NCI-H526 (cell line): ENCODE measurements at places on chromosomes 16 and 17.
A peak's percentile ranks its signal among the peaks of the same experiment; 100 is the strongest.

- DNase-seq = no peak
Measured at GRCh38 chr17:3727041-3727440, 3.3 kb downstream of the HASPIN start.

GRCh38 chr16:24825696-24826095 is 20.1 kb upstream of the SLC5A11 start:
- no peak for DNase-seq

DNA sequence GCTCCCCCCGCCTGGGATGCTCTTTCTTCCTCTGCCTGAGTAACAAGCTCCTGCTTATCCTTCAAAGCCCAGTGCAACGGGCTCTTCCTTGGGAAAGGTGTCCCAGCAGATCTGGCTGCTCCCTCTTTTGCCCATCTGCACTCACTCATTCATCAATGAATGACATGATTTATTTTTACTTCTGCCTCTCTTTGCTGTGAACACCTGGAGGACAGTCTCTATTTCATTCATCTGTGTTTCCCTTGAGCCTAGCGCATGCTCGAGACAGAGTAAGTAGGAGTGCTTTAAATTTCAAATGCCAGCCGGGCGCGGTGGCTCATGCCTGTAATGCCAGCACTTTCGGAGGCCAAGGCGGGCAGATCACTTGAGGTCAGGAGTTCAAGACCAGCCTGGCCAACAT is 22.0 kb upstream of the GINS2 start:
- no peak for DNase-seq

GRCh38 chr17:60602871-60603270 is 2.9 kb downstream of the PPM1D start:
- no peak for DNase-seq

GRCh38 chr17:55264278-55264644 is 499 bp upstream of the HLF start:
- DNase-seq = no peak

- no peak for DNase-seq
Measured at GRCh38 chr17:35368081-35368830, 5.2 kb downstream of the SLFN11 start.

DNA sequence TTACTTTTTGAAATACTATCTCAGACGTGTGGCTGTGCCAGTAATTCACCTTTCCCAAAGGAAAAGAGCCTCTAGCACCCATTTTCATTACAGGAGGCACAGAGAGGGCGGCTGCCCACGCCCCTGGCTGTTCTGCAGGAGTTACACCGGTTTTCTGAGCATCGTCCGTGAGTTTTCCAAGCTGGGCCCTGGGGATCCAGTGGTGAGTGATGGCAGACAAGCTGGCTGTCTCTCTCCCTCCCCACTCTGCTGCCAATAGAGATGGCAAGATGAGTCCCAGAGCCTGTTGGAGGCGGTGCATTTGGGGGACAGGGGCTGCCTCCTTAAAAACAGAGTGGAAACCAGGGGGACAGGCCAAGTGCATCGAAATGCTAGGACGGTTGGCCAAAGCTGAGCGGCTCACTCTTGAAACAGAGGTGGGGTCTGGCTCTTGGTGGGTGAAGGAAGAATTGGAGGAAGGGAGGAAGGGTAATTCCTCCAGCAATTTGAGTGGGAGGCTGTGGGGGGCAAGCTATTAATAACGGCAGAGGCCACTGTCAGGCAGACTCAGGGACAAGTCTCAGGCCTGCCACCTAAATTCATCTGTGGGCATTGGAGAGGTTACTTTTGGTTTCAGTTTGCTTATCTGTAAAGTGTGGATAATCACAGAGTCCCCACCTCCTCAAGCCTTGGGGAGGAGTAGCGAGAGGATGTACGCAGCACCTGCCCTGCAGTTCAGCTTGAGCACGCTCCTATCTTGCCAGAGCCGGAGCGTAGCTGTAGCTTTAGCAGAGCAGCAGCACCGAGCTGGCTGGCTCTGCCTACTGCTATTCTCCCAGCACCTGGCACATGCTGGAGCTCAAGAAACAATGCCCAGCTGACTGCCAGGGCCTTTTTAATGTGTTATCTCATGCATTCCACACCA is 7.5 kb upstream of the NOS2 start:
- DNase-seq = peak; percentile 31

DNA sequence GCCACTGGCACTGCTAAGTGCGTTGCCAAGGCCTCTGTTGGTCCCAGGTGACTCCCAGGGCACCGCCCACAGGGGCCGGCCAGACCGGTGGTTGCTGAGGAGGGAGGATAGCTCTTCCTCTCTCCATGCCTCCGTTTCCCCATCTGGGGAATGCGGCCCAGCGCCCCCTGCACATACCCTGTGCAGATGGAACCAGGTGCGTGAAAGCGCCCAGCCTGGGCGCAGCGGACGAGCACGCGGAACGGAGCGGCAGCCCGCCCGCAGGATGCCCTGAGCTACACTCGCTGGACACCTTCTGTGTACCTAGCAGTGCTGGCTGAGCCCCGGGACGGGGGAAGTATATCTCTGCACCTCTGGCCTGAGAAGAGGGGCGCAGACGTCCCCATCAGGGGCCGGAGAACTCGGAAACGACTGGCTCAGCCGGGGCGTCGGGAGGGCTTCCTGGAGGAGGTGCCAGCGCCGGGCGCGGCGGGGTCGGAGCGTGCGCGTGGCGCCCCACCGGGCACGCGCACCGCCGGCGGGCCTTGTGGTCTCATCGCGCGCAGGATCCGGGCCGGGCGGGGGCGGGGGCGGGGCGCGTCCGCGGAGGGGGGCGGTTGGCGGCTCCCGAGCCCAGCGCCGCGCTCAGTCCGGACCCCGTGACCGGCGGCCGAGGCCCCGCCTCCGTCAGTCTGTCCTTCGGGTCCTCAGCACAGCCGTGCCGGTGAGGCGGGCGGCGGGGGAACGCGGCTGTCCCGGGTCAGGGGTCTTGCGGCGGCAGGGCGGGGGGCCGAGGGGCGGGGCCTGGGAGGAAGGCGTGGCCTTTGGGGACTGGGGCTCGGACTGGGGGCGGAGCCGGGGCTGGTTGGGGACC is at the start of the genes CCDC78 and HAGHL:
Gene CCDC78 (minus strand): TSS at position 6 of the 853 bp plus-strand sequence. CDS start 76 bp downstream, outside the sequence.
Gene HAGHL (plus strand): TSS at position 669 of the 853 bp plus-strand sequence. CDS start 404 bp downstream, outside the sequence.
- DNase-seq = peak; percentile 26

GRCh38 chr17:3765981-3766380 is 35.0 kb downstream of the ITGAE start:
- no peak for DNase-seq

DNA sequence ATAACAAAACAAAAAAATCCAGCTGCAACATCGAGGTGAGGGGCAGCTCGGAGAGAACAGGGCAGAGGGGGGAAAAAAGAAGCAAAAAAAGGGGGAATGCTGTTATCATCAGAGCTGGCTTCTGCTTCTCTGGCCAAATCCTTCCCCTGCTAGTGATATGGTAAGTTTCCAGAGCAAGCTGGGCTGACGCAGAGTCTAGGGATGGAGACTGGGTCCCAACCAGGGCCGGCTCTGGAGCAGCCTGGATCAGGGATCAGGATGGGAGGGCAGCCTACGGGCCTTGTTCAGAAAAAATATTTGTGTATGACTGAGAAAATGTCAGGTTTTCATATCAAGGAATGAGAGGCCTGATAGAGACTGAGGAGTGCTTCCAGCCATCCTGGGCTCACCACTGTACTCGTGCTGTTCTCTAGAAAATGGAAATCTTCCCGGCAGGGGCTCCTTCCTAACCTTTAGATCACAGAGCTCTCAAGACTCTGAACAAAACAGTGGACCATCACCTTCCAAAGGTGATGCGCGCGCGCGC is 726 bp upstream of the C1QTNF1 start:
- no peak for DNase-seq

- DNase-seq = no peak
Measured at GRCh38 chr17:12046786-12047185, 26.1 kb downstream of the MAP2K4 start.

DNA sequence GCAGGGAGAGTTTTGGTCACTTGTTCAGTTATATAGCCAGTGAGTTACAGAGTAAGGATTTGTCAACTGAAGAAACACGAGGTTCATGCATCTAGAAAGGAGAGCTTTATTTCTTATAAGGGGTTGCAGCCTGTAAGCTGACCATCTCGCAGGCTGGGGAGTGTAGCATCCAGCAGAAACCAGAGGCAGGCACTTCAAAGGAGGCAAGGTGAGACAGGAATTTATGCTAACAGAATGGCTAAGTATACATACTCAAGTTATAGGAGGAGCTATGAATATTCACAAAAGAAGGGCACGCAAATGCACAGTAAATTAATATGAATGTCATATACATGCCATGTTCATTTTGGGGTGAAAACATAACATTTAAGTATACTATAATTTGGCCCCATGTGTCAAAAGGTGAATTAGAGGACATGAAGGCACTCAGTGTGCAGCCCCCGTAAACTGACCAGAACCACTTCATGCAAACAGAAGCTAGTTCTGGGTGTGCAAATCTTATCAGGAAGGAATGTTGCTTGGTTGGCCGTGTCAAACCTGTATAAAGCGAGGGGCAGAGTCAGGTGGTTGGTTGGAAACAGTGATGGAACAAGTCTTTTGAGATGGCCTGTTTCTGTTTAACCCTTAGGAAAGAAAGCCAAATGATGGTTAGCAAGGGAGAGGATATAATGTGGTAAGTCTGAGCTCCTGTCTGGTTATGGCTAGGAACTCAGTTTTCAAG is 97.0 kb downstream of the GRIN2A start:
- DNase-seq = no peak

DNA sequence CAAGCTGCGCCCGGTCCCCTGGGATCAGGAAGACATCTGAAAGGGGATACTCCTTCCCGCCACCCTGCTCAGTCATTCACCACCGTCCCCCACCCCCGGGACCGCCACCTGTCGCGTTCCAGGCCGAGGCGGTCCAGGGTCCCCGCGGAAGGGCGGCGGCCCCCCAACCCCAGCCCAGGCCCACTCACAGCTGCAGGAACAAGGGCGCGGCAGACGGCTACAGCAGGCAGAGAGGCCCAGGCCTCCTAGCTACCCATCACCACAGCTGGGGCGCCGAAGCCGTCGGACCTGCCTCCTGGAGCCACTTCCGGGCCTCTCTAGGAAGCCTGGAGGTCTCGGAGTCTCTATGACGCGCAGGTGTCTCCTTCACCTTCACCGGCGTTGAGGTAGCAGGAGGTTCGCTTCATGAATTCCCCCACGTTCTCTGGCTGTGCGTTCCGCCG is at the start of gene SDR42E1:
Gene SDR42E1 (minus strand): TSS at position 272 of the 443 bp plus-strand sequence. CDS start 10,612 bp downstream, outside the sequence.
- DNase-seq = peak; percentile 89

DNA sequence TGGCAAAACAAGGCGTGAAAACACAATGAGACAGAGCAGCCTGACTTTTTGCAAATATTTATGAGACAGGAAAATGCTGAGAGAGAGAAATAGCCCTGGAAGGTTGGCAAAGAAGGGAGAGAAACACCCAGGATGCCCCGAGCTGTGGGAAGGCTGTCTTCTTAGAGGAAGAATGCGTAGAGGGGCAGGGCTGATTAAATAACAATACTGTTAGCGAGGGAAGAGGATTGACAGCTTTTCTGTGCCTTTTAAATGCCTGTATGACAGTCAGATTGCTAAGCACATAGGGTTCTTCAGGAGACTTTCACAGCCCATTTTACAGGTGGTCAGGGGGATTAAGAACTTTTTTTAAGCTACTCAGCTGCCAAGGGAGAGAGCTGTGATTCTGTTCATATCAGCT is 219.2 kb downstream of the SHISA9 start:
- no peak for DNase-seq

GRCh38 chr16:79286646-79287423 is 313.7 kb downstream of the MAF start:
- DNase-seq = peak; percentile 19
